ENCODE measurements at places on chromosomes 12 and 14.
A peak's percentile ranks its signal among the peaks of the same experiment; 100 is the strongest.

- DNase-seq = no peak
These were observed 140.2 kb downstream of the MED13L start for GRCh38 chr12:116137318-116137717.

GRCh38 chr12:89789862-89790261 is 81.2 kb upstream of the ATP2B1 start:
- DNase-seq = no peak

DNA sequence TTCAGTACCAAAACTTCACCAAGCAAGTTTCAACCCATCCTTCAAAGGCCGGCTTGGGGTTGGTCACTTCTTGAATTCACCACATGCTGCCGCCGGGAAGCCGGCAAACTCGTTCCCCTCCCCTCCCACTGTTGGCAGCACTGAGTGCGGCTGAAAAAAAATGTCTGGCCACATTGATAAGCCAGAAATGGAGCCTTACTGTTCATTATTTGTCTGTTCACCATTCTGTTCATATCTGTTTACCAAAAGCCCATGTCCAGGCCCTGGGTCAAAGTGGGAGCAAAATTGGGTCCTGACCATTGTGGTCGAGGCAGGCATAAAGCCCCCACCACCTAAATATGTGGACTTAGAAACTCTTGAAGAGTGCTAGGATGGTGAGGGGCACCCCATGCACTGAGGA is 7.3 kb upstream of the HSP90AA1 start:
- no peak for DNase-seq

GRCh38 chr12:26791301-26791791 is 41.6 kb downstream of the ITPR2 start:
- DNase-seq = no peak

DNA sequence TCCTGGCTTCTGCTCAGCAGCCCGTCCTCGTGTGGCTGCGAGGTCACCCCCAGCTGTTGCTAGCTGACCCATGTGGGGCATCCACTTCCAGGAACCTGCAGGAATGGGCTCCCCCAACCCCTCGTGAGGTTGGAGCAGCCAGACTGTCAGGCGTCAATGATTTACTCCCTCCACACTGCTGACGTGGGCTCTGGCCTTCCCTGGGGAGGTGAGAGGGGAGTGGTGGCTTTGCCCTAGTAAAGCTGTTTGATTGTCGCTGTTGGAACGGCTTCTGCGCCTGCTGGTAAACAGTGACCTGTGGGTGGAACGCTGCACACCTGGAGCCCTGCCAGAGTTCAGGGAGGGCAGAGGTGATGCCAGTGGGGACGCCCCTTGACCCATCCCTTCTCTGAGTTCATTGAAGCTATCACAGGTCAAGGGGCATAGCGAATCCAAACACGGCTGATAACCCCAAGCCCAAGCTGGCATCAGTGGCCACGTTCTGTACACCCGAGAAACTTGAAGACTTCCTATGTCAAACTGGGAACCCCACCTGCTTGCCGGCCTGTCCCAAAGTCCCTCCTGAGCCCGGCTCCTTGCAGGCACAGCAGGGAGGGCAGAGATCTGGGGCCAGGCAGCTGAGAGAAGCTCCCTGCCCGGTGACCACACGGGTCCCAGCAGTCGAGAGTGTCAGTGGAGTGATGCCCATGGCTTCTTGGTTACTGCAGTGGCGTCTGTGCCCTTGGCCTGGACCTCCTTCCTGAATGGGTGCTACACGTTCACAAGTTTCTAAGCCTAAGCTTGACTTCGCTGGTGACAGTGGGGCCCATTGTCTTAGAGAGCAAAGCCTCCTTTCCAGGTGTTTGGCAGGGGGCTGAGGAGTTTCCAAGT is 2.7 kb downstream of the ASPG start:
- peak; percentile 84 for DNase-seq

GRCh38 chr12:13386323-13387039 is 190.0 kb downstream of the EMP1 start:
- no peak for DNase-seq

- DNase-seq = no peak
These were observed 12.8 kb downstream of the MAP3K9 start for GRCh38 chr14:70796551-70796950.

- no peak for DNase-seq
These were observed 10.6 kb upstream of the CLEC12A start for GRCh38 chr12:9960590-9960989.

DNA sequence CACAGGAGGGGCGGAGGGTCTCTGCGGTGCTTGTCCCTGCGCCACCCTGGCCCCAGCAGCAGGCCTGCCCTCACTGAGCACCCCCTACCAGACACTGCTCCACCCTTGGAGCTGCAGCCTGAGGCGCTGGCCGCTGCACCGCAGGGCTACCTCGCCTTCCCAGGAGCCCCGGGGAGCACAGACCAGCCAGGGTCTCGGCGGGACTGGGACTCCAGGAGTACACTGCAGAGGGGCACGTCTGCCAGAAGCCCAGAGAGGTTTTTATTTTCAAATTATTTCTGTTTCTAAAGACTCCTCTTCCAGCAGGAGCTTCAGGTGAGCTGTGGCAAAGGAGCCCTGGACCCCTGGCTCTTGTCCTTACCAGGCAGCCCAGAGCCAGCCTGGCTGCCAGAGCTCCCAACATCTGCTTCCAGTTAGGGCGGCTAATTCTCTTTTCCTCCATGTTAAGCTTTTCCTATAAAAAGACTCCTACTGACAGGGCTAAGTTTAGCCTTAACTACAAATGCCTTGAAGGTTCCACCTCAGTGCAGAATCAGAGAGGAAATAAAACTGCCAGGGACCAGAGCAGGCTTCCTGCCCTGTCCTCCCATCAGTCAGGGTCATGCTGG is 26.4 kb downstream of the DEGS2 start:
- DNase-seq = no peak

GRCh38 chr12:111076611-111077451 is 156.5 kb upstream of the MYL2 start:
- DNase-seq = no peak

DNA sequence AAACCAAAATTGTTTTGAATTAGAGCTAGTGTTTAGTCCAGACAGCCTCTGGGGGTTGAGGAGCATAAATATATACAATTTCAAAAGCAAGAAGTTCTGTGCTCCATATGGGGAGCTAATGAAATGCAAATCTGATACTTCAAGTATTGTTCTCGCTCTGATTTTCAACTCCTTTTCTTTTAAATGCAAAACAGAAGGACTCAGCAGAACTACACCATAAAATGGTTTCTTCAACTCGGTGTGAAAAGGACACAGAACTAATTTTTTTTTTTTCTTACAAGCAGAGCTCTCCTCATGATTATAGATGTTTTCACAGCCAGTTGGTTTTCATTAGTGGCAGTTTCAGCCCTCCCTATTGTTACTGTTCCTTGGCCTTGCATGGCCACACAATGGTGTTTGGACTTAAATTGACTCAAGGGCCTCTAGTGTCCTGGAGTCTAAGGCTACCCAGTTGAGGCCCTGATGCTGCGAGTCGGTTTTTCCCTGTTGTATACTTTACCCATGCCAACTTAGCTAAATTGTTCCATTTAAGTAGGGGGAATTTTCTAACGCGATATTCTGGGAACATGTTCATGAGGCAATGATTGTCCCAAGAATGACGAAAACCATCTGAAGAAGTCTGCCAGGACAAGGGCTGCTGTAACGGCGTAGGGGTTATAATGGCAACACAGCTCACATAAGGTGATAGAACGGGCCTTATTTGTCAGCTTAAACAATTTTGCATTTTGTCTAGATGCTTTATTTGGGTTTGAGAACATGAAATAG is 120.3 kb downstream of the GPR135 start:
- DNase-seq = no peak

- DNase-seq = no peak
These were observed 112.3 kb downstream of the PLXNC1 start for GRCh38 chr12:94260717-94261116.

- DNase-seq = peak; percentile 96
These were observed at the start of gene TRMT61A for GRCh38 chr14:103528587-103529382. TSS of gene TRMT61A (plus strand) at chr14:103529196. CDS start at chr14:103529979, 783 bp downstream.

- DNase-seq = no peak
These were observed 49.9 kb downstream of the KCNMB4 start for GRCh38 chr12:70415987-70416386.

- no peak for DNase-seq
These were observed 63.2 kb upstream of the LTA4H start for GRCh38 chr12:96098631-96099030.

DNA sequence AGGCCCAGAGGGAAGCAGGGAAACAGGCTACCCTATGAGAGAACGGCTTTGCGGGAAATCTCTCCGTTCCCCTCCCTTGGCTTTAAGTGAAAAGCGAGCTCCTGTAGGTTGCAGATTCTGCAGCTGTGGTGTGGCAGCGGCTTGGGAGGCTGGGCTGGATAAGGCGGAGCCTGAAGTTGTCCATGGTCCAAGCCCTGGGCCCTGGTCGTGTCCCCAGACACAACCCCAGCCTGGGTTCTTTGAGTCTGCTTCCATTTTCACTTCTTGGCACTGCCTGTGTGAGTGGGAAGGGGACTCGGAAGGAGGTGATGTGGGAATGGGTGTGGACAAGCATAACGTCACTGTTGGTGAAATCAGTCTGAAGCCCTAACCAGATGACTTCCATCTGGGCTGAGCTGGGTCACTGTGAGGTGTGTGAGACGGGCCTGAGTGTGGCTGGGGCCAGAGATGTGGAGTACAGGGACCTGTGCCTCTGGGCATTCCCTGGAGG is 43.0 kb upstream of the CTDSP2 start:
- no peak for DNase-seq

DNA sequence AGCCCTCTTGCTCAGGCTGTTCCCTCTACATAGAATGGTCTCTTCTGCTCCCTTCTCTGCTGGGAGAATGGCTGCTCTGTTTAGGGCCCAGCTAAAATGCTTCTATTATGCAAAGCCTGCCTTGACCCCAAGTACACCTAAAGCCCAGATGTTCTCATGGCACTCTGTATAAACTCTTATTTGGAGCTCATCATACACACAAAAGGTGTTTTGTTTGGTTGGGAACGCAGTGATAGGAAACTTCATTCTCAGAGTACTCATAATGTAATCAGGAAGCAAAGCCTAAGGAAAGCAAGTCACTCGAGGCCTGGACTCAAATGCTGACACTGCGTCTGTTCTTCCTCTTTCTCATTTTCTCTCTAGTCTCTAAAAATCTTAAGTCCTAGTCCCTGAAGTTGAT is 38.2 kb upstream of the SYCP3 start:
- no peak for DNase-seq

GRCh38 chr12:75865315-75865714 is 166.3 kb downstream of the PHLDA1 start:
- DNase-seq = no peak

Measured in Peyer's patch (tissue), 4 donors.